ENCODE measurements at places on chromosomes 1 and 21. TPM values are rescaled to one million over a fixed set of nuclear protein-coding genes. Genes with fewer than 3 reads are reported as not detected.
A peak's percentile ranks its signal among the peaks of the same experiment; 100 is the strongest.

C1orf141 gene
- total RNA-seq = not detected

ADAMTS1 gene
- 116 TPM for total RNA-seq

FBXO44 gene
- total RNA-seq = 19.6 TPM

VWA5B1 gene
- 0.16 TPM for total RNA-seq

PEX19 gene
- 49.0 TPM for total RNA-seq

OR10J1 gene
- not detected for total RNA-seq

GRCh38 chr21:42307106-42307505 lies 8.1 kb downstream of the TFF3 start:
- no peaks in the 10 kb centered on the region for H3K36me3 ChIP-seq
- H3K27ac ChIP-seq = no peak overlapping the region
- peaks cover 9% of the 10 kb centered on the region for H3K4me1 ChIP-seq
- peak; percentile 54 for DNase-seq
- peaks cover 36% of the 10 kb centered on the region for H3K27me3 ChIP-seq

GRCh38 chr1:154541231-154541630 lies 17.2 kb downstream of the UBE2Q1 start:
- H3K4me1 ChIP-seq = no peaks in the 10 kb centered on the region
- no peak for DNase-seq
- no peaks in the 10 kb centered on the region for H3K36me3 ChIP-seq
- H3K27me3 ChIP-seq = no peaks in the 10 kb centered on the region

- no peak overlapping the region for H3K27ac ChIP-seq
- H3K4me3 ChIP-seq = no peak overlapping the region
- H3K4me1 ChIP-seq = no peaks in the 10 kb centered on the region
- H3K27me3 ChIP-seq = no peaks in the 10 kb centered on the region
Measured at GRCh38 chr1:4773226-4773625, 118.8 kb downstream of the AJAP1 start.

- H3K4me3 ChIP-seq = no peak overlapping the region
- H3K27ac ChIP-seq = peak overlapping the region; percentile 66
- H3K27me3 ChIP-seq = no peaks in the 10 kb centered on the region
- H3K4me1 ChIP-seq = peaks cover 31% of the 10 kb centered on the region
- DNase-seq = no peak
- H3K36me3 ChIP-seq = no peaks in the 10 kb centered on the region
Measured at GRCh38 chr1:3539707-3540425, 71.4 kb downstream of the MEGF6 start.

GRCh38 chr1:115338457-115338820 lies 390 bp upstream of the NGF start:
- H3K4me3 ChIP-seq = peak overlapping the region; percentile 42
- peaks cover 22% of the 10 kb centered on the region for H3K4me1 ChIP-seq
- DNase-seq = no peak
- H3K27ac ChIP-seq = peak overlapping the region; percentile 65
- H3K36me3 ChIP-seq = no peaks in the 10 kb centered on the region

GRCh38 chr1:114015075-114015474 lies 35.8 kb downstream of the OLFML3 start:
- DNase-seq = no peak
- H3K4me1 ChIP-seq = no peaks in the 10 kb centered on the region
- H3K27ac ChIP-seq = no peak overlapping the region
- no peaks in the 10 kb centered on the region for H3K36me3 ChIP-seq
- H3K4me3 ChIP-seq = no peak overlapping the region

DNA sequence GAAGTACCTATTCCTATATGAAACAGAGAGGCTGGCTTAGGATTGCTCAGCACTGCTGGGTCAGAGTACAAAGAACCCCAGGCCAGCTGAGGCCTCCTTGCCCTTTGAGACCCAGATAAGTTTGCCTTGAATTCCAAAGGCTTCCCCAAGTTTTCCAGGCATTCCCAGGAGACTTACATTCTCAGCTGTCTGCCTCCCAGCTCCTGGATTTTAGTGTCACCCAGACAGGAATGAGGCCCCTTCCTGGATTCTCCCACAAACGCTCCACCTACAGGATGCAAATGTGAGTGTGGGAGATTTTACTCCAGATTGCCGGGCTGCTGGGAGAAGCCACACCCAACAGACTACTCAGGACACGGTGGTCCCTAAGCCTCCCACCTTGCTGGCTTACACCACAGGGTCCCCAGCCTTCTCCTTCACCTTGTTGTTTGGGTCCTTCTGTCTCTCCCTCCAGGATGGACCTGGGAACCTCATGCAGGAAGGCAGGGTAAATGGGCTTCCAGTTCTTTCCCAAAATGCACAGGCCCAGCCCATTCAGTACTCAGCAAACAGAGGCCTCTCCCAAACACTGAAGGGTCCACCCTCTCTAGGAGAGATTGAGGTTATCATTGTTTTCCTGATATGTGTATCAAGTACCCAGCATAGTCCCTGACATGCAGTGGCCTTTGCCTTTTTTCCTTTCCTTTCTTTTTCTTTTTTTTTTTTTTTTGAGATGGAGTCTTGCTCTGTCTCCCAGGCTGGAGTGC lies 10.6 kb downstream of the RHBG start:
- no peak overlapping the region for H3K4me3 ChIP-seq
- no peak overlapping the region for H3K27ac ChIP-seq
- no peaks in the 10 kb centered on the region for H3K4me1 ChIP-seq
- no peaks in the 10 kb centered on the region for H3K27me3 ChIP-seq
- DNase-seq = no peak

DNA sequence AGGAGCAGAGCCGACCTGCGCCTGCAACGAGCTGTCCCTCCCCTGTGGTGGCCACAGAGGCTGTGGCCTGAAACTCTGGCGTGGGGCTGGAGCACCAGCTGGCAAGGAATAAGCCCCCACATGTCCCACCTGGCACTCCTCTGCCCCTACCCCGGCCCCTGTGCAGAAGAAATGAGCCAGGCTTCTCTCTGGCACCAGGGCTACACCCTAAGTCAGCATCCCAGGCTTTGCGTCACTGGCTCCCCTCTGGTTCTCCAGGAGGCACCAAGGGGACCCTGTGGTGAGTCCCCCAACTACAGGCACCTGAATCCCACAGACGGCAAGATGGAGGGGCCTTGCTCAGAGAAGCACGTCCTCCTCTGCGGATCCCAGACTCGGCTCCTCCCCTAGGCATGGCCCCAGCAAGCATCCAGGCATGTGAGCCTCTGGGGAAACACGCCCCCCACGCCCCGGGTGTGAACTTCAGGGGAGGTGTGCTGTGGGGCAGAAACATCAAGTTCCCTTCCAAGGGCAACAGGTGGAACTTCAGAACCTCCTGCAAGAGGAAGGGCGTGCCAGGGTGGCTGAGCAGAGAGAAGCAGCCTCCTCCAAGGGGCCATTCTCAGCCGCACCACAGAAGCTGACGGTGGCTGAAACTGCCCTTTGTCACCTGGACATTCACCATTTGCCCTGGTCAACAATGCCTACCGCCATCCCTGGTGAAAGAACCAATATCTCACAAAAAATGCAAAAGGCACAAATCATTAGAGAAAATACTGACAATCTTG lies 2.9 kb downstream of the KRTAP10-7 start:
- no peaks in the 10 kb centered on the region for H3K27me3 ChIP-seq
- H3K27ac ChIP-seq = no peak overlapping the region
- no peaks in the 10 kb centered on the region for H3K4me1 ChIP-seq
- no peak for DNase-seq

DNA sequence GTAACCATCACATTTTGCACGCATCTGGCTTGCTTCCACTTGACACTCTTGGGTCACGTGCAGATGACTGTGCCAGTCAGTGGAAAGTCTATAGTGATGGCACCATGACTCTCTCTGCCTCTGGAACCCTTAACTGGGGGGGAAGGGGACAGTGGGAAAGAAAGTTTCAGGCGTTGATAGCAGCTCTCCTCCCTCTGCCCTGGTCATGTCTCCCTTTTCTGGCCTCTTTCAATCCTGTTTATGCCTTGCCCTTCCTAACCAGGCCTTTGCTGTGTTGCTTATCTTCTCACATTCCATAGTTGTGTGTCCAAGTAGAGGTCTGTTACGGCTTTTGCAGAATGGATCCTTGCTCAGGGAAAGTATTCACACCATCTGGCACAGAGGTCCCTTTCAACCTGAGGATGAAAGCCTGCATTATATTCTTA lies 93.5 kb downstream of the NRDC start:
- H3K36me3 ChIP-seq = peaks cover 52% of the 10 kb centered on the region
- H3K27ac ChIP-seq = no peak overlapping the region
- no peak overlapping the region for H3K4me3 ChIP-seq
- peaks cover 31% of the 10 kb centered on the region for H3K4me1 ChIP-seq
- no peaks in the 10 kb centered on the region for H3K27me3 ChIP-seq

DNA sequence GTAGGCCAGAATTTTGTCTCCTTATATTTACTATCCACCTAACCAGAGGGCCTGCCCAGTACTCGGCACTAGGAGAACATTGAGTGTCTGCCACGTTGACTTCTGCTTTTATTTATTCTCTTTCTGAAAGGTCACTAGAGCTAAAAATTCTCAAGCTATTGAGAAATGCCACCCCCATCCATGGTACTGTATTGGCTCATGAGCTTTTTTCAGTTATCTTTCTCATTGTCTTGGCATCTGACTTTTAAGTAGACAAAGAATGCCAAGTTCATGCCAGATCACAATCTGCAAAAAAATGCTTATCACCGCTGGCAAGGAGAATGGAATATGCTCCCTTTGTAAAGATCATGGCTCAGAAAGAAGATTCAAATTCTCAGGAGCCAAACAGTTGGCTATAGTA lies 49.8 kb upstream of the MROH9 start:
- H3K4me1 ChIP-seq = no peaks in the 10 kb centered on the region
- no peak overlapping the region for H3K27ac ChIP-seq
- no peak overlapping the region for H3K4me3 ChIP-seq
- H3K27me3 ChIP-seq = no peaks in the 10 kb centered on the region
- DNase-seq = no peak
- no peaks in the 10 kb centered on the region for H3K36me3 ChIP-seq
